ENCODE measurements at places on chromosomes 6 and 20.

- DNase-seq: no peak
Measured at GRCh38 chr6:167311286-167311685, 13.6 kb upstream of the TTLL2 start.

GRCh38 chr6:99393366-99393697, 663 bp downstream of the COQ3 start:
- DNase-seq: no peak

DNA sequence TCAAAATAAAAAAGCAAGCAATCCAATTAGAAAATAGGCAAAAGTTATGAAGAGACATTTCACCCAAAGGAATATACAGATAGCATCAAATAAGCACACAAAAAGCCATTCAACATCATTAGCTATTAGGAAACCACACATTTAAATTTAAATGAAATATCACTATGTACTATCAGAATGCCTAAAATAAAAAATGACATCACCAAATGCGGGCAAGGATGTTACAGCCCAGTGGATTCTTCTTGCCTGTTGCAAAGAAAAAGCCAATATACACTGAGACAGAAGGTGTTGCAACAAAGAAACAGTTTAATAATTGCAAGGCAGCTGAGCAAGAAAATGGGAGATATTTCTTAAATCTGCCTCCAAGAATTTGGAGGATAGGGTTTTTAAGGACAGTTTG, 31.0 kb upstream of the MBOAT1 start:
- DNase-seq: no peak

- peak; percentile 60 for DNase-seq
Measured at GRCh38 chr20:43541214-43541613, 17.6 kb upstream of the SGK2 start.

GRCh38 chr6:29926413-29927274, 15.7 kb upstream of the HLA-A start:
- DNase-seq: no peak

- DNase-seq: no peak
Measured at GRCh38 chr6:154868143-154868594, 126.9 kb upstream of the TIAM2 start.

DNA sequence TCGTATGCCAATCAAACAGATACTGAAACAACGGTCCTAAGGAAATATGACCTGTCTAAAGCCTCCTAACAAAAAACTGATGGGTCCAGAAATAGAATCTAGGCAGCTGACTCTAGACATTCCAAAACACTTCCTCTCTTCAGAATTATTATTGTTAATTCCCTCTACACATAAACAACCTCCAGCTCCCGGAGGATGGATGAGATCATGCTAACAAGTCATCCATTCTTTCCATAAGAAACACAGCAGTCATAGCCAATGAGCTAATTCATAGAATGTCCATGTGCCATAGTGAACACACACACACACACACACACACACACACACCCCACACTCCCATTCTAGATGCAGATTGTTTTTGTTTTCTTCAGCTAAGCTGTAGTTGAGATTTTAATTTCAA, 44.3 kb downstream of the HDGFL1 start:
- DNase-seq: peak; percentile 43

GRCh38 chr20:59299945-59300332, 472 bp upstream of the EDN3 start:
- no peak for DNase-seq

- peak; percentile 52 for DNase-seq
Measured at GRCh38 chr6:80163754-80164187, 57.3 kb downstream of the BCKDHB start.

- DNase-seq: no peak
Measured at GRCh38 chr20:13791540-13792459, 7.0 kb downstream of the NDUFAF5 start.

DNA sequence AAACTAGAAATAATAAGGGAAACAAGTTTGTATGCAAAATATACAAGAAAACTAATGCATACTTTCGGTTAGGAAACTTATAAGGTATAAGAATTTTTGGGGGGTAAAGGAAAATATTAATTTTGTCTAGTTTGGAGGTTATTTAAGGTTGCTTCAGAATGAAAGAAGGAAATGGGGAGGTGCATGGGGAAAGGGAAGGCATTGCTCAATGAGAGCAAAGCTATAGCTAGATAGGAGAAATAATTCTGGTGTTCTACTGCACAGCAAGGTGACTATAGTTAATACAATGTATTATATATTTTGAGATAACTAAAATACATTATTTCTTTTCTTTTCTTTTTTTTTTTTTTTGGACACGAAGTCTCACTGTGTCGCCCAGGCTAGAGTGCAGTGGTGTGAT, 5.4 kb upstream of the MYMX start:
- no peak for DNase-seq

- DNase-seq: no peak
Measured at GRCh38 chr20:53774461-53775203, 181.0 kb upstream of the ZNF217 start.

GRCh38 chr6:34043359-34043758, 102.5 kb downstream of the GRM4 start:
- DNase-seq: no peak

DNA sequence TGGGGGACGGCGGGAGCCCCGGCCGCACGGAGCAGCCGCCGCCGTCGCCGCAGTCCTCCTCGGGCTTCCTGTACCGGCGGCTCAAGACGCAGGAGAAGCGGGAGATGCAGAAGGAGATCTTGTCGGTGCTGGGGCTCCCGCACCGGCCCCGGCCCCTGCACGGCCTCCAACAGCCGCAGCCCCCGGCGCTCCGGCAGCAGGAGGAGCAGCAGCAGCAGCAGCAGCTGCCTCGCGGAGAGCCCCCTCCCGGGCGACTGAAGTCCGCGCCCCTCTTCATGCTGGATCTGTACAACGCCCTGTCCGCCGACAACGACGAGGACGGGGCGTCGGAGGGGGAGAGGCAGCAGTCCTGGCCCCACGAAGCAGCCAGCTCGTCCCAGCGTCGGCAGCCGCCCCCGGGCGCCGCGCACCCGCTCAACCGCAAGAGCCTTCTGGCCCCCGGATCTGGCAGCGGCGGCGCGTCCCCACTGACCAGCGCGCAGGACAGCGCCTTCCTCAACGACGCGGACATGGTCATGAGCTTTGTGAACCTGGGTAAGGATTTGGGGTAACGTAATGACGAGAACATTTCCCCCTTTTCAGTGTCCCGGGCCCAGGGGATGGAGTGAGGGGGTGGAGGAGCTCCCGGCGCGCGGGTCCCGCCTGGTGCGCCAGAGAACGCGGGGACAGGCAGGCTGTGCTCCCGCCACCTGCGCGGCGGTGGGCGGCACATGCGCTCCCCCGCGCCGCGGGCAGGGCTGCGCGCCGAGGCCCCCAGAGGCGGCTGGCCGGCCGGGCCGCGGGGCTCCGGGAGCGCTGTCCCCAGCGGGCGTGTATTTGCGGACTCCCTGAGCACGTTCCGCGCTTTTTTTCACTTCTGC, 1.4 kb downstream of the BMP6 start:
- no peak for DNase-seq

- no peak for DNase-seq
Measured at GRCh38 chr20:37673444-37673843, 20.4 kb upstream of the CTNNBL1 start.
